ENCODE measurements at places on chromosomes 1 and 21.

- no peak for DNase-seq
Observed at GRCh38 chr1:241240069-241240468, 116.9 kb downstream of the RGS7 start.

- DNase-seq, result no peak
Observed at GRCh38 chr1:8343044-8343443, 25.1 kb downstream of the SLC45A1 start.

GRCh38 chr1:85947186-85947585 lies 209.4 kb downstream of the COL24A1 start:
- no peak for DNase-seq

GRCh38 chr1:167114725-167115124 lies 20.9 kb downstream of the STYXL2 start:
- DNase-seq, result no peak

DNA sequence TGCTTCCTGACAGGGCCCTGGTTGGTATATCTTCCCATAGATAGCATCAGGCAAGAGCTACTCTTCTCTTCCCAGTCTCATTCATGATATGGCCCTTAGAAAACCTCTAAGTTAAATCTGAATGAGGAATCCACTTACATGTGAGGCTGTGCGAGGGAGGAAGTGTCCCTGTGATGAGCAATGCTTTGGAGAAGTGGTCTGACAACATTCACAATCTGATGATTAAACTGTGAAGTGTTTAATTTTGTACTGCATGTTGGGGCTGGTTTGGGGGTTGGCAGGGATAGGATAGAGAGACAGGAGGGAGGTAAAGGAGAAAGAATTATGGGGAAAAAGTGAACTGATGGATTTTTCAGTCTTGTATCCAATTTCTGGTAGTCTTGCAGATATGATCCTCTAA lies 421.2 kb upstream of the DAB1 start:
- DNase-seq, result no peak

All from nephron progenitor cell (in vitro differentiated cells).